ENCODE measurements at places on chromosomes 1 and 21.

DNA sequence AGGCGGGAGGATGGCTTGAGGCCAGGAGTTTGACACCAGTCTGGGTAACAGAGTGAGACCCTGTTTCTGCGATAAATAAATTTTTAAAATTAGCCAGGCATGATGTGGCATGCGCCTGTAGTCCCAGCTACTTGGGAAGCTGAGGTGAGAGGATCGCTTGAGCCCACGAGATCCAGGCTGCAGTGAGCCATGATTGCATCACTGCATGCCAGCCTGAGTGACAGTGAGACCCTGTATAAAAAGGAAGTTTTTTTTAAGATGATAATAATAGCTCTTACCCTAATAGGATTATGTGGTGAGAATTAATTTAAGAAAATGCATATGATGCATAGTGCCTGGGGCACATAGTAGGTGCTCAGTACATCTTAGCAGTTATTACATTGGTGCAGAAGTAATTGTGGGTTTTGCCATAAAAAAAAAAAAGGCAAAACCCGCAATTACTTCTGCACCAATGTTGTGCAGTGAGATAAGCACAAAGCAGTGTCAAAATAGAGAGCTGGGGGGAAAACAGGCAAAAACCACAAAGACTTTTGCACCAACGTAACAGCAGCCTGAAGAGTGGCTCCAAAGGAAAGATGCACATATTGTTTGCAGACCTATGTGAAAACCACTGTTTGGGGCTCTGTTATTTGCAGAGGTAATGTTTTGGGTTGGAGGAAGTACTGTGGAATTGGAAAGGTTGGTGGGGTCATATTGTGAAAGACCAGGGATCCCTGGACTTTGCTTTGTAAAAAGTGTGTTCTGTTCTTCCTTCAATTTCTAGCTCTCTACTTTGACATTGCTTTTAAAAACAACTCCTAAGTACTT, 72.4 kb downstream of the PLXNA2 start:
- DNase-seq, result no peak

- DNase-seq, result peak; percentile 38
Measured at GRCh38 chr21:45870851-45871615, 110.5 kb upstream of the COL6A1 start.

DNA sequence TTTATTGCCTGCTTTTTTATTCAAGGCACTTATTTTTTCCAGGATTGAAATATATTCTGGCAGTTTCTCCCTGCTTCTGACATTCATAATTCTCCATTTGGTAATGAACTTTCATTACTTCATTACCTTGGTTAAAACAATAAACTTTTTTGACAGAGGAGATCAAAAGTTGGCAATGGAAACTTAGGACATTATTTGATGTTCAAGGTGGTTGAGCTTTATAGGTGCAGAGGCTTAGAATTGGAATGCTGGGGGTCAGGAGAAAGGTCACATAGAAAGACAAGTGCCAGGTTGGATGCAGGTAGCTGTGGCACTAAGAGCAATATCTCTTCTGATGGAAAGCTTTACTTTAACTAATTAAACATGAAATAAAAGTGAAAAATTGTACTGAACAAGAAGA, 152.4 kb downstream of the SPATA46 start:
- DNase-seq, result no peak

DNA sequence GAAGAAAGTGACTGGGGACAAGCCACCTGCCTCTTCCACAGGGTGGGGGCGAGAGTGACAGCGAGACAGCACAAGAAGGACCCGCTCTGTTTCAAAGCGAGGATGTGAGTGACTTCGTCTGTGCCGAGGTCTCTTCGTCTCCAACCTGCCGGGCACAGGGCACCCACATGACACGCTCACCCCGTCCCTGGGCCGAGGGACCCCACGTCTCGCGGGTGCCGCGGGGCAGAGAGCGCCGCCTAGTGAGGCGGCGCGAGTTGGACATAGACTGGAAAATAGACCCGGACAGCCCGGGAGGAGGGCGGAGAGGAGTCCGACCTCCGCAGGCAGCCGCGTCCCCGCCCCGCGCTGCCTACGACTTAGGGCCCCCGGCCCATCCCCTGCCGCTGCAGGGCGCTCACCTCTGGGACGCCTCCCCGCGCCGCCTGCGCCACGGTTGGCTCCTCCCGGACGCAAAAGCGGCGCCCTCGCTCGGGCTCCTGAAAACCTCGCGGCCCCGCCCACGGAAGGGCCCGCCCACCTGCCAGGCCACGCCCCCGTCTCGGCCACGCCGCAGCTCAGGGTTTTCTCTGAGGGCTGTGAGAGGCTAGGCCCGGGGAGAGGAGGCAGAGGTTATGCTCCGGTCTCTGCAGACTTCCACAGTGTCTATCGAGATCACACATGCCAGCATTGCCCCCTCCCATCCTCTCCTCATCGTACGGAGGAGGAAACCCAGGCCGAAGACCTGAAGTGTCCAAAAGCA, at the start of gene TLR5:
TSS of gene TLR5 (minus strand) at position 454 of the 742 bp plus-strand sequence. CDS start 30,217 bp downstream, outside the sequence.
- DNase-seq, result peak; percentile 94

GRCh38 chr1:228941666-228942065, 206.4 kb downstream of the RHOU start:
- no peak for DNase-seq

DNA sequence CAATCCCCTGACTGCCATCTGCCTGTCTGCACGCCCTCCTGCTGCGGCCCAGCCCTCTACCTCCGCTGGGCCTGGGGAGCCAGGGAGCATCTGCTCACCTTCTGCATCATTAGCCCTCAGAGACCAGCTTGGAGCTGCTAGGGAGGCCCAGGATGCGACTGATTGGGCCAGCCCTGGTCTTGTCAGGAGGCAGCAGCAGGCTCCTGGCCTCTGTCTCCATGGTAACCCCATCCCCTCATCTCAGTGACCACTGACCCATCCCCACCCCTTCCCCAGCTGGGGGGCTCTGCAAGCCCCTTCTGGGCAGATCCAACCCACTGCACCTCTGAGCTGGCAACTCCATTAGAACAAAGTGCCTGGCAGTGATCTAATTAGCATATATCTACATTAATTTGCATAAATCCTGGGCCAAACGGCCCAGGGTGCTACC, 37.7 kb downstream of the NKAIN1 start:
- no peak for DNase-seq

All from islet precursor cell (in vitro differentiated cells).